NCI-H187 (cell line): ENCODE measurements at places on chromosomes 3 and 15.
A peak's percentile ranks its signal among the peaks of the same experiment; 100 is the strongest.

DNA sequence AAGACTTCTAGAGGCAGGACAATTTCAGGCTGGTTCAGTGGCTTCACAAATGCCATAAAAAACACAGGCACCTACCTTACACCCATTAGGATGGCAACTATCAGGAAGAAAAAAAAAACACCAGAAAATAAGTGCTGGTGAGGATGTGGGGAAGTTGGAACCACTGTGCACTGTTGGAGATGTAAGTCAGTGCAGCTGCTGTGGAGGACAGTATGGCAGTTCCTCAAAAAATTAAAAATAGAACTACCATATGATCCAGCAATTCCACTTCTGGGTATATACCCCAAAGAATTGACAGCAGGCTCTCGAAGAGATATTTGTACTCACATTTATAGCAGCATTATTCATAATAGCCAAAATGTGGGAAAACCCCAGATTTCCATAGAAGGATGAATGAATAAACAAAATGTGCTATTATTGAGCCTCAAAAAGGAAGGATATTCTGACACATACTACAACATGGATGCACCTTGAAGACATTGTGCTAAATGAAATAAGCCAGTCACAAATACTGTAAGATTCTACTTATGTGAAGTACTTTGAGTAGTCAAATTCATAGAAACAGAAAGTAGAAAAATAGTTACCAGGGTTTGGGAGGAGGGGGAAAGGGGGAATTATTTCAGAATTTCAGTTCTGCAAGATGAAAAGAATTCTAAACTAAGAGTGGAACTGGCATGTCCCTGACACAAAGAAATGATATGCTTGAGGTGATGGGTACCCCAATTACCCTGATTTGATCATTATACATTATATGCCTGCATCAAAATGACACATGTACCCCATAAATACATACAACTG lies 40.9 kb downstream of the NR1D2 start:
- no peak for DNase-seq

GRCh38 chr15:65363766-65364165 lies 14.0 kb downstream of the IGDCC3 start:
- DNase-seq: no peak

GRCh38 chr3:196837819-196838420 lies 29.8 kb upstream of the SENP5 start:
- peak; percentile 56 for DNase-seq

DNA sequence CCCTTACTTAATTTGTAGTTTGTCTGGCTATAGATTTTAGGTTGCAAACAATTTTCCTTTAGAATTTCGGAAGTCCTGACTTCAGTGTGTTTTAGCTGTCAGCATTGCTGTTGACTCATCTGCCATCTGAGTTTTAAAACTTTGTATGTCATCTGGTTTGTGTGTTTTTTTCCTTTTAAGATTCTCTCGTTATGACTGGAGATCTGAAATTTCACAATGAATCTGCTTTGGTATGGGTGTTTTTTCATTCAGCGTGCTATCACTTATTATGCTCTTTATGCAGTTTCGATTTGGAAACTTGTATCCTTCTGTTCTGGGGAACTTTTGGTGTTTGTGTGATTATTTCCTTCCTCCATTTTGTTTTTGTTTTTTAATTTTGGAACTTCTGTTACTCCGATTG lies 53.7 kb upstream of the ZNF280D start:
- no peak for DNase-seq

- DNase-seq: no peak
Measured at GRCh38 chr3:181932039-181932438, 220.3 kb downstream of the SOX2 start.

- DNase-seq: no peak
Measured at GRCh38 chr3:37243820-37244748, 69.7 kb upstream of the LRRFIP2 start.

- no peak for DNase-seq
Measured at GRCh38 chr15:74855857-74856256, 12.9 kb upstream of the ULK3 start.

DNA sequence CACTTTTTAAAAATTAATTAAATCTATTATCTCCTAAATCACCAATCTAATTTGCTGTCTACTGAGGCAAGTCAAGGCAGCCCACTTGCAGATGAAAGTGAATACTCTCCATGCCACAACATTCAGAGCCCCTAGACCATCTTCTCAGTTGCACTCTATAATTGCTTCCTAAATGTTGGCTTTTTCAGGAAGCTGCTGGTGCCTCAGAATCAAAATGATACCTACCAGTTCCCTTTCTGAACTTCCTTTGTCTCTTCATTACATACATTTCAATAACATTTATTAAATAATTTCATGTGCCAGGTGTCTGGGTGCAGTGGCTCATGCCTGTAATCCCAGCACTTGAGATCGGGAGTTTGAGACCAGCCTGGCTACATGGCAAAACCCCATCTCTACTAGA lies 124.1 kb downstream of the SERPINI1 start:
- DNase-seq: no peak

- peak; percentile 44 for DNase-seq
Measured at GRCh38 chr3:50245831-50246516, 10.0 kb downstream of the GNAI2 start.

DNA sequence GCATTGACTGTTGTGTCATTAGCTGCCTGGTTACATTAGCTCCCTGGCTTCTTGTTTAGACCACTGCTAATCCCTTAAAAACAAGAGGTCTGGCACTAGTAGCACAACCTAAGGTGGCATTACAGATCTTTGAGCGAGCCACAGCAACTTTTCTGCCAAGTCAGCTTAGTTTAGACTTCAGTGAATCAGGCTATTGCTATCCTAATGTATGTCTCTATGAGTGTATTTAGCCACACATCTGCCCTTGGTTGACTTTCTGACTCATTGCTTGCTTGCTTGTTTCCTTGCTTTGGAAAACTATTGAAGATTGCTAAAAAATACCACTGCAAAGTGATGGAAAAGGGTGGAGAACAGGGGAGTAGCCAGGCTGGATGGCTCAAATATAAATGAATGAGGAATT lies 50.2 kb downstream of the CHP1 start:
- DNase-seq: no peak

GRCh38 chr3:31421314-31422048 lies 111.2 kb upstream of the STT3B start:
- DNase-seq: no peak

GRCh38 chr3:100076731-100077529 lies 37.4 kb downstream of the FILIP1L start:
- no peak for DNase-seq

- no peak for DNase-seq
Measured at GRCh38 chr15:53563627-53564026, 195.8 kb downstream of the WDR72 start.
